GM18507 (cell line): ENCODE measurements at places on chromosomes 2 and 18.

- no peak for DNase-seq
These were observed 86.8 kb downstream of the RBMS1 start for GRCh38 chr2:160406591-160407392.

DNA sequence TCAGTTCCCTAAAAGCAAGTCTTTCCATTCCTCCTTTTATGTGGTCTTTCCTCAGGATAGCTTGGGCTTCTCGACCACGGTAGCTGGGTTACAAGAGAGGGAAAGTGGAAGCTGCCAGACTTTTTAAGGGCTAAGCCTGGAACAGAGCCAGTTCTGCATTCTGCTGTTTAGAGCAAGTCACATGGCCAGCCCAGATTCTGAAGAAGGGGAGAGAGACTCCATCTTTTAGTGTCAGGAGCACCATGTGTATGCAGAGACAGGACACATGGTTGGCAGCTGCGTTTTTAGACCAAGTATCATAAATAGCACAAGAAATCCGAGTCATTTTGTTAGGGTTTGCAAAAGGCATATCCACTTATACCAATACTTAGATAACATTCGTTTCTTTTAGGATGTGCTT is 4.7 kb downstream of the HMSD start:
- DNase-seq = no peak

DNA sequence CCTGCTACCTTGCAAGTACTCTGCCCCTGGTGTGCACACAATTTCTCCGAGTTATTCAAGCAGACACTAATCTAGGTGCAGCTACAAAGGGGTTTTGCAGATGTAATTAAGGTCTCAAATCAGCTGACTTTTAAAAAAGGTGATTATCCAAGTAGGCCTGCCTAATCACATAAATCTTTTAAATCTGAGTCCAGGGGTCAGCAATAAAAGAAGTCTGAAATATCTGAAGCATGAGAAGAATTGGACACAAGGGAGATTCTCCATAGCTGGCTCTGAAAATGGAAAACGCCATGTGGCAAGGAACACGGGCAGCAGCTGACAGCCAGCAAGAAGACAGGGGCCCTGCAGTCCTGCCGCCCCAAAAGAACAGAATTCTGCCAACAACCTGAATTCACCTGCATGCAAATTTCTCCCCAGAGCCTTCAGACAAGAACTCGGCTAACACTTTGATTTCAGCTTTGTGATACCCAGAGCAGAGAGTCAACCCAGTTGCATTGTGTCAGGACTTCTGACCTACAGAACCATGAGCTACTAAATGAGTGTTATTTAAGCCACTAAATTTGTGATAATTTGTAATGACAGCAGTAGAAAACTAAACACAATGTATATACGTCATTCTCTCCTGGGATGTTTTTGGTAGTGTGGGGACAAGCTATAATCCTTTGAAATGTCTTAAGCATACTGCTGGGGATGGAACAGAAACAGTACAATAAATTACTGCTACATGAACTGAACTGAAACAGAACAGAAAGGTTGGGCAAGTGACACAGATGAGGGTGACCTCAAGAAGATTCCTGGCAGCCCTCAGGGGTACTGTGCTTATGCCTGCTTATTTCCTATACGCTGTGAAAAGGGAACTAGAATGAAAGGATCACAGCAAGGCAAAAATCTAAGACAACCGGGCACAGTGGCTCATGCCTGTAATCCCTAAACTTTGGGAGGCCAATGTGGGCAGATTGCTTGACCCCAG is 3.2 kb downstream of the INO80C start:
- DNase-seq = no peak

DNA sequence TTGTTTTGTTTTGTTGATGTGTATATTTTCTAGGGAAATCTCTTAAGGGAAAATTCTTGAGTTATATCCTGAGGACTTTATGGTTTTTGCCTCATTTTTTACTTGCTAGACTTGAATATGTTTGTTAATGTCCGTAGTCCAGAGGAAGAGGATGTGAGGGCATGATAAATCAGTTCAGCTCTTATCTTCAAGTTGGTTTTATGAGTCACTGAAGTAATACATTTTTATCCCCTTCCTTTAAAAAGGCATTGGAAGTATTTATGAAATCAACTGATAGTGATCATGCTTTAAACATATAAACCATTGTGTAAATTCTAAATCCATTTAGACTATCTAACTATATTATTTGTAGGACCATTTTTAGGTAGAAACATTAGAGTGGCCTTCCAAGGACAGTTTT is 43.9 kb upstream of the CYBRD1 start:
- no peak for DNase-seq

DNA sequence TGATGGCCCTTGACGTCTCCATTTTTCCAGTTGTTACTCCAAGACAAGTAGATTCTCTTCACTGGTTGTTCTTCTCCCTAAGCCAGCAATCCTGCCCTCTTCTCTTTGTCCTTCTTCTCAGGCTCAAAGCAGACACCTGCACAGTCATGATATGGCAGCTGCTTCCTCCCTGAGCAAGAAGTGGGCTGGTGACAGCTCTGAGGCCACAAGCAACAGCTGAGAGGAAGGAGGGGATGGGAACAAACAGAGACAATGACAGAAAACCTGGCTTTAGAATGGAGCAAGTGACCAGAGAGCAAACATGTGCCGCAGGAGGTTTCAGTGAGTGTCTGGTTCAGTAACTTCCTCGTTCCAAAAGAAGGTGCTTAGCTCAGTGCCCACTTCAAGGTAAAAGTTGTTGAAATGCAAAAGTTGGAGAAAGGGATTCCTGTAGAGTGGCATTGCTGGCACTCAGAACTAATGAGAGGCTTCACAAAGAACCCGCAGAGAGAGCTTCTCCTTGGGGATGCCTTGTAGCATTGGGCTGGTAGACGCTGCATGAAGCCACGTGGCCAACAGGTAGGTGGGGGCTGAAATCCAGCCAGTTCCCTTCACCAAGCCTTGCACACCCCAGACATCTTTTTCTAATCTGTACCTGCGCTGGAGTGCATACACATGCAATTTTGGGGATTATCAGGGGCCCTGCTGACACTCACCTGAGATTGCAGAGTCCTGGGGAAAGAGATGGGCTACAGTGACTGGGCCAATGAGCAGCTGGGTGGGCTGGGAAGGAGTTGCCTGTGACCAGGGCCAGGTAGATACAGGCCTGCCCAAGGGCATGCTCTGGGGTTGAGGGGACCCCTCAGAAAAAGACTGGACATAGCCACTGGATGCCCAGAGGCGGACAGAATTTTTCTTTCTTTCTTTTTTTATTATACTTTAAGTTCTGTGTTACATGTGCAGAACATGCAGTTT is 153.3 kb upstream of the RAB12 start:
- DNase-seq = no peak

GRCh38 chr2:235669983-235670962 is 176.4 kb downstream of the AGAP1 start:
- no peak for DNase-seq

GRCh38 chr2:23513245-23513871 is 128.4 kb downstream of the KLHL29 start:
- no peak for DNase-seq

DNA sequence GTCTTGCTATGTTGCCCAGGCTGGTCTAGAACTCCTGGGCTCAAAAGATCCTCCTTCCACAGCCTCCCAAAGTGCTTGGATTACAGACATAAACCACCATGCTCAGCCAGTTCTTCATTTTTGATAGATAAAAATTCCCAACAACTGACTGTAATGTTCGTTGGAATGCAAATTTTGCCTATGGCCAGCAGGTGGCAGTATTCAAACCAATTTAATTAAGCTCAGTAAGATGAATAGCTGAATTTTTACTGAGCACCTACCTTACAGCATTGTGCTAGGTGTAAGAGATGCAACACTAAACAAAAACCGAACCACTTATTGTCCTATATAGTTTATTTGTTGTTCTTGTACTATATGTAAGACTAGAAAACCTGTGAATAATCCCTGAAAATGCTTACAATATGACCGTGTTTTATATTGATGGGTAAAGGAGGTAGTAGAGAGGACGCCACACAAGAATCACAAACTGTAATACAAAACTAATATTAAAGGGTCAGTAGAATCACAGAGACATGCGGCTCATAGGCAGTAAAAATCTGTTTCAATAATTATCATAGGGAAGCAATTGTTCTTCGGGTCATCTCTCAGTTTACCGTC is 8.2 kb upstream of the TMEM182 start:
- no peak for DNase-seq

- no peak for DNase-seq
These were observed 32.3 kb upstream of the GCG start for GRCh38 chr2:162184359-162184758.

- DNase-seq = no peak
These were observed 38.5 kb downstream of the RPRD1A start for GRCh38 chr18:36028859-36029258.

- no peak for DNase-seq
These were observed 36.6 kb upstream of the KCNF1 start for GRCh38 chr2:10875126-10875525.

GRCh38 chr2:193783681-193784080 is 1588.9 kb upstream of the TMEFF2 start:
- no peak for DNase-seq
